T-helper 22 cell (primary cell): ENCODE measurements at places on chromosomes 11 and 22.
A peak's percentile ranks its signal among the peaks of the same experiment; 100 is the strongest.

DNA sequence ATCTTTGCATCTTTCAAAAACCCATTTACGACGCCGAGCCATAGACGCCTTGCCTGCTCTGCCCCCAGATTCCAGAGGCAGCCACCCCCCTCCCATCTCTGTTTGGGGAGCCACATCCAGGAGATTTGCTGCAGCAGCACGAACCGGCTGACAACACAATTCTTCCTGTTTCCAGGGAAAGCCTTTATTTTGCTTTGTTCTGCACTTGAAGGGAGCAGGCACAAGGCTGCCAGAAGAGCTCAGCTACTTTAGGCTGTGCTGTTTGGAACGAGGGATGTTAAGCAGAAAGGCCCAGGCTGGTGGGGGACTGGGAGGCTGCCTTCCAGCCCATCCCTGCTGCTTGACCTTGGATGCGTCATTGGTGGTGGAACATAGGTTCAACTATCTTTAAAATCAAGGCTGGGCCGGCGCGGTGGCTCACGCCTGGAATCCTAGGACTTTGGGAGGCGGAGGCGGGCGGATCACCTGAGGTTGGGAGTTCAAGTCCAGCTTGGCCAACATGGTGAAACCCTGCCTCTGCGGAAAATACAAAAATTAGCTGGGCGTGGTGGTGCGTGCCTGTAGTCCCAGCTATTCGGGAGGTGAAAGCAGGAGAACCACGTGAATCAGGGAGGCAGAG is 243.9 kb downstream of the MIAT start:
- no peak for DNase-seq

GRCh38 chr11:103792981-103793468 is 243.4 kb upstream of the DDI1 start:
- no peak for DNase-seq

GRCh38 chr11:70270877-70271648 is 573 bp downstream of the PPFIA1 start:
- peak; percentile 34 for DNase-seq

GRCh38 chr11:16215352-16215751 is 141.0 kb downstream of the SOX6 start:
- no peak for DNase-seq
